Fibroblast of skin of back (primary cell): ENCODE measurements at places on chromosomes 16 and 17.
A peak's percentile ranks its signal among the peaks of the same experiment; 100 is the strongest.

GRCh38 chr17:42179911-42180410 lies 981 bp downstream of the KCNH4 start:
- DNase-seq: peak; percentile 46

DNA sequence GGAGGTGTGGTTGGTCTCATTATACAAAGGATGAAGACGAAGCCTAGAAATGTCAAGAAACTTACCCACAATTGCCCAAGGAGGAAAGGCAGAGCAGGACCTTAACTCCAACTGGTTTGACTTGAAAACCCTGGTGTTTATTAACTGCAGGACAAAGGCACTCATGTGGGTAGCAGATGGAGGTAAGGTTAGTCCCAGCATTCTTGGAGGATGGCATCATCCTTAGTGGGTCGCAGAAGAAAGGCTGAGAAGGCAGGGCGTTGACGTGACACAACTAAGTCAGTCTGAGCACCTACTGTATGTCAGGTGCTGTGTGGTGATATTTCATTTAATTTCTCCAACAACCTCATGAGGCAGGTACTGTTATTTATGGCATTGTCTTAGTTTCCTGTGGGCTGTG lies 101.3 kb downstream of the HAPSTR1 start:
- DNase-seq: no peak

GRCh38 chr16:56631832-56632155 lies 665 bp upstream of the MT1M start:
- no peak for DNase-seq

GRCh38 chr16:14437426-14437825 lies 192.6 kb downstream of the PARN start:
- no peak for DNase-seq

DNA sequence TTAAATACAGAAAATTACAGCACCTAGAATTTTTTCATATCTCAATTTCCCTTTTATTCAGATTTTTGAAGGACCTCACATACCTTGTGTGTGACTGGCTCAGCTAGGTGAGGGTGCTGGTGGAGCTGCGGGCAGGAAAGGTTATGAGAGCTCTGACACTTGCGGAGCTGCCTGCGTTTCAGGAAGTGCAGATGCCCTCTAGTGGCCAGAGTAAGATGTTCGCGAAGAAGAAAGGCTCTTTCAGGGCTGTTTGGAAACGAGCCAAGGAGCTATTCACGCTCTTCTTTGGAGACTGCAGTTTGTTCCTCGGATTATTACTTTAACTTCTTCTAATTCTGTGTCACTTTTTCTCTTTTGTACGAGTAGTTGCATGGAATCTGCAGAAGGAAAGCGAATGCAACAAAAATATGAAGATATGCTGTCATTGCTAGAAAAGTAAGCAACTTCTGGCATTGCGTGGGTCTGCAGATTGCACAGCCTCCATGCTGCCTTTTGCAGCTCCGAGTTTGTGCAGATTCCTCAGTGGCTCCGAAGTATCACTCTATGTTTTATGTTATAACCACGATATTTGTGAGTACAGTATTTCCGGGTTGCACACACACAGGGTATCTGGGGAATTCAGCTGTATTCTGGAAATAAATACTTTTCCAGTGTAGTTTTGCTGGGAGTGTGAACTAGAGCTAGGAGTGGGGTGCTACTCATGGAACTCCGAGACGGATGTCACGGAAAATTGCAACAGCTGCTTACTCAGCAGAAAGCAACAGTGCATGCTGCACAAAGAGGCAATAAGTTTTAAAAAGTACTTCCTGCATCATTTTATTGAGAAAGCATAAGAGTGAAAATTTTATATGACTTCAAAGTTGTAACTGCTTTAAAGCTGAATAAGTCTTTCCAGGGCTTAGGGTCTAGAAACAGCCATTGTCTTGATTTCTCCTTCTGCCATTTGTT lies 46.3 kb downstream of the DNAH9 start:
- peak; percentile 65 for DNase-seq

DNA sequence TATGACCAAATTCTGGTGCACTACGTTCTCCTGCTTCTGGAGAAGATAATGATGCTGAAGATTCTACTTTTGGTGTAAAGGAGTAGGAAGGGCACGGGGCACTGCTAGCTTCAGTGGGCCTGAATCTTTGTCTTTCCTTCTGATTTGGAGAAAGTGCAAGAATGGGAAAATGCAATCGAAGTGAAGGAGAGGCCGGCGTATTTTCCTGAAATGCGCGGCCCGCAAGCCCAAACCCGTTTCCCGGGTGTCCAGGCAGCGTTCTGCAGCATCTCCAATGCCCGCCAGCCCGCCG lies 372 bp upstream of the NDE1 start:
- no peak for DNase-seq

- no peak for DNase-seq
Measured at GRCh38 chr17:60510723-60511122, 15.3 kb downstream of the APPBP2 start.

GRCh38 chr16:47258874-47259461 lies 115.2 kb upstream of the NETO2 start:
- peak; percentile 19 for DNase-seq

DNA sequence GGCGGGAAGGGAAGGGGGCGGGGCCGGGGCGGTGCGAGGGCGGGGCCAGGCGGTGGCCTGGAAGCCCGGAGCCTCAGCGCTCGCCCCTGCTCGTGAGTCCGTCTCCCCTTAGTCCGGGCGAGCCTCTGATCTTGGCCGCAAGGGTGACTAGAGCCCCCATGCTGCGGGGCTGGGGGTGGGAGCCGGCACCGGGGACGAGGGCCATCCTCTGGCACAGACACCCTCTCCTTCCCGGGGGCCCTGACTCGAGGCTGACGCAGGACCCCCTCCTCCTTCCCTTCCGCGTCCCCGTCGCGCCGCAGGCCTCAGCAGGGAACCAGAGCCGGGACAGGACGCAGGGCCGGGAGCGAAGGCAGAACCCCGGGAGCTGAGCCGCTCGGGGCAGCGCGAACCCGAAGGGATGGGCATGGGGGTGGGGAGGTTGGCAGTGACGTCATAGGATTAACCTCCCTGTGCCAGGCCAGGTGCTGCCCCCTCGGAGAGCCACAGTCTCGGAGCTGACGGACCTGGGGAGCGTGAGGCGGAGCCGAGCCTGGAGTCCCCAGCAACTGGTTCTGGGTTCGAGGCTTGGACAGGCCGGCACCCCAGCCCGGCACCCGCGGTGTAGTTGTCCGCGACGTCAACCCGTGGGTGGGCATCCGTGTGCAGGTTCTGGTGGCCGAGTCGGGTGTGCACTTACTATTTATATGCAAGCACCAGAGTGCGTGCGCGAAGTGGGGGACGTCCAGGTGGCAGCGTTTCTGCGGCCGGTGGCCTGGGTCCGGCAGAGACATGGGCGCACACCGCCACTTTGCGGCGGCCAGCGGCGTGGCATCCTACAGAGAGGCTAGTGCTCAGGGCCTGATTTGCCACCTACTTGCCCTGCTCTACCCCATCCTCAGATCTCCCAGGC lies 503 bp upstream of the PLCD3 start:
- peak; percentile 77 for DNase-seq

DNA sequence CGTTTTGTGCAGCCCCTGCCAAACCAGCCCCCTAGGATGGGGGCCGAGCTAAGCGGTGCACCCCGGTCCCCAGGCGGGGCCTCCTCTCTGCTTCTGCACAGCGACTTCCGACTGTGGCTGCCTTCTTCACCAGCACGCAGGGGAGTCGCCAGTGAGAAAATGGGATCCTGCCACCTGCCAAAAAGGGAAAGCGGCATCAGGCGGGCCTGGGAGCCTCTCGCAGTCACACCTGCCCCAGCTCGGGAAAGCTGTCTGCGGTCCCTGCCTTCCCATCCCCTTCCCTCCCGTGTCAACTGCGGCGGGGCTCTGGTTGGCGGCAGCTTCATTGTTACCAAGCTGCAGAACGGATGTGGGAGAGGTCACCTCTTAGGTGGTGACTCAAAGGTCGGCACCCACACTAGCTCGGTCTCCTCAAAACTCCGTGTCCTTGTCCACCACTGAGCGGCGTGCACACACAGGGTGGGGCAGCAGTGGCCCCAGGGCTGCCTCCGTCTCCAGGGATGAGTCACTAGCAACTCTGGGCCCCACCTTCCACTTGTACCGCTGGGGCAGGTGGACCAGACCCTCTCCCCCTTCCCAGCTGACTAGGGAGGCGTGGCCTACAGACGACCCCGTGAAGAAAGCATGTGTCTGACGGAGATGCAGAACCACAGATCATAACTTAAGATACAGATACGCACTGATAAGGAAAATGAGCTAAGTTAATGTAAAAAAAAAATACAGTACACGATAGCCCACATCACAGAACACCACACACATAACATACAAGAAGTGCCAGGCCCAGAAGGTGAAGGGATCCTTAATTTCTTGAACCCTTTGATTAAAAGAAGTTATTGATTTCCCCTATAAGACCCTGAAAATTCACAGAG lies 1.5 kb upstream of the PCYT2 start:
- DNase-seq: no peak

DNA sequence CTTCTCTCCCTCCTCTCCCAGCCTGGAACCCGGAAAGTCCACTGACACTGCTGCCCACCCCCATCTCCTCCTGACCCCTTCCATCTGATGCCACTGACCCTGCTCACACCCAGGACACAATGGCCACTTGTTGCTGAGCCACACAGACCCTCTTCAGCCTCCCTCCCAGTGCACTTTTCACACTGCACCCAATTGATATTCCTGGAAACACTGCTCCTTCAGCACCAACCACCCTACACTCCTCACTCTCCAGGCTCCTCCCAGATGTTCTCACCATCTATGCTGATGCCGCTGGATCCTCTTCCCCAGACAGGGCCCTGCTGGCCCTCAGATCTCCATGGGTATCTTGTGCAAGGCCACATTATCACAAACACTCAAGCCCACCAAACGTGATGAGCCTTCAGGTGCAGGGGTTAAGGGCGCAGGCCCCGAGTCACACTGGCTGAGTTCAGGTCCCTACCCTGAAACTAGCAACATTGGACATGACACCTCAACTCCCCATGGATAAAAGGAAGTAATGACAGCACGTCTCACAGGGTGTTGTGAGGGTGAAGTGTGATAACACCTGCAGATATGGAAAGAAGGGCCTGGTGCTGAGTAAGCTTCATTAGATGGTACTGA lies 238.1 kb downstream of the ZNF423 start:
- no peak for DNase-seq

DNA sequence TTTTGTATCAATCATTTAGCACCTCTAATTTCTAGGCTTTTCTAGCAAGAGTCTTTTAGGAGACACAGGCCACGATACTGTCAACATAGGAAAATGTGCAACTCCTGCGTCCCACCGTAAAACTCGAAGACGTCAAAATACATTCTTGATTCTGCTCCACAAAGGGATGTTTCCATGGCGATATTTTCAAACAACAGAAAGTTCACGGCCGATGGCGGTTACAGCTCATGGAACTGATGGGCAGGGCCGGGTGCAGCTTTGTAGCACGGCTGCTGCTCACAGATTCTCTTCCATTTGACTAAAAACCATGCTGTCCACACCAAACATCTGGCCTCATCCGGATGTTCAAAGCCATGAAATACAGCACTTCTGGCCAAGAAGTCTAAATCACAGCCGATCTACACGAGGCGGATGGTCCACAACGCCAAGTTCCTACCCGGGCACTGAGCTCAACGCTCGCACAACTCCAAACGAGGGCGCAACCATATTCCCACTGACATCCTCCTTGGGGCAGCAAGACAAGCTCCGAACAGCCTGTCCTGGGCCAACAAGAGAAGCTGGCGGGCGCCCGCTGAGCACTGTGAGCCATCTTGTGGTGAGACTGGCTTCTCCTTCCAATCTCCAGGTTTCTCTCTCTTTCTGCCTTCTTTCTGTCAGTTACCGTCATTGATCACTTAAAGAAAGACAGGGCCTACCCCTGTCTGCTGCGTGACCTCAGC lies 79.8 kb downstream of the ZNF778 start:
- no peak for DNase-seq

DNA sequence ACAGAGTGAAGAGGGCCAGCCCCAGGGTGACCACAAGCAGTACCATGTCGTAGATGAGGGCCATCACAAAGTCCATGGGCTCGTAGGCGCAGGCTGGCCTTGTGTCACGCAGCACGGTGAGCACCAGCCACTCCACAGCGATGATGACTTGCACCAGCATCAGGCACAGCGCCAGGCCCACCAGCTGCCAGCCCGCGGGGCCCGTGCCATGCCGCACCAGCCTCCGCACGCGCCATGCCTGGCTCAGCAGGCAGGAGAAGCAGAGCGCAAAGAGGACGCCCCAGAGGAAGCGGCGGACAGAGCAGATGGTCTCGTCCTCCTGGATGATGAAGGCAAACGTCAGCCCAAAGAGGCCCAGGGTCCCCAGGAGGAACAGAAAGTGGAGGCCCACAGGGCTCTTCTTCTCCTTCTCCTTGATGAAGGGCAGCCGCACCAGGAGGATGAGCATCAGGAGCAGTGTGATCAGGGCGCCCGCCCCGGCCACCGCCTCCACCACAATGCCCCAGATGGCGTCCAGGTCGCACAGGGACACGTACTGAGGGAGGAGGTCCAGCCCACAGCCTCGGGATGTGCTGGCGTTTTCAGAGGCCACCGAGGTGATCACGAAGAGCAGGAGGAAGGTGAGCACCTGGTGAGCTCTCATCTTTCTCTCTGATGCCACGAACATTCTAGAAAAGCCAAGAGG lies 12.3 kb downstream of the GPRC5B start:
- DNase-seq: no peak

DNA sequence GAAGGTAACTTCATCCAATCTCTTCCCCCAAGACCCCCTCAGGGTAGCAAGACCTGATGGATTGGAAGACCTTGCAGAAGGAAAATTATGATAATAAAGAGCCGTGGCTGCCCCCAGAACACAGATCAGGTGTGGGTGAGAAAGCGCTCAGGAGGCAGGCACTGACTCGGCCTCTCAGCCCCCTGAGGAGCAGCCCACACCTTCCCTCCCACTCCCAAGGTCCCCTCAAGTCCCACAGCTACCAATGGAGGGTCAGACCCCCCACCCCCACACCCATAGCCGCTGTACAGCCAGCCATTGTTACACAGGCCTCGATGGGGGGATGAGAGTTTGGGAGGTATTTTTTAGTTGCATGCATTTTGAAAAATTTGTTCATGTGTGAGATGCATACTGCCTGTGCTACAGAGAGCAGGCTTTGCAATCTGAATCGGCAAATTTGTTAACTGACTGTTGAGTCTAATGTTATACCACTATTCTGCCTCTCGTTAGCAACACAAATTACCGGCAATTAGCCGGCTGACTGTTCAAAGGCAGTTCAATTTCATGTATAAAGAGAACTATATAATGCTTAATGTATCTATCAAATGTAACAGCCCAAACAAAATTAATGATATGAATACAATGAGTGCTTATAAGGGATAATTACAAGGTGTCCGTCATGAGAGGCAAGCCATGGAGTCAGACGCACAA lies 211.7 kb downstream of the C16orf78 start:
- DNase-seq: no peak

DNA sequence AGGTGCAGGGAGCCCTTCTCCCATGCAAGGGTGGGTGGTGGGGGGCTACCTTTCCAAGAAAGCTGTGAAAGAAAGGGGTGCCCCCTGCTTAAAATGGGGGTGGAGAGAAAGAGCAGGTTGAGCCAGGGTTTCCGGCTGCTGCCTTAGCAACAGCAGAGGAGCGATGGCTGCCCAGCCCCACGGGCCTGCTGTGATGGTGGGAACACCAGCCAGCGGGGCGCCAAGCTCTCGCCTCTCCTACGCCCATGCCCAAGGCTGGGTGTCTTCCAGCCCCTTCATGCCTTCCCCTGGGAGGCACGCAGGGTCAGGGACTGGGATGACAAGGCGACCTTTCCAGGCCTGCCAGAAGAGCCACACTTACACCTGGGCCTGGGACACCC lies 3.0 kb downstream of the FMNL1 start:
- no peak for DNase-seq
